CD14-positive monocyte (primary cell): ENCODE measurements at places on chromosomes 6 and 20.

DNA sequence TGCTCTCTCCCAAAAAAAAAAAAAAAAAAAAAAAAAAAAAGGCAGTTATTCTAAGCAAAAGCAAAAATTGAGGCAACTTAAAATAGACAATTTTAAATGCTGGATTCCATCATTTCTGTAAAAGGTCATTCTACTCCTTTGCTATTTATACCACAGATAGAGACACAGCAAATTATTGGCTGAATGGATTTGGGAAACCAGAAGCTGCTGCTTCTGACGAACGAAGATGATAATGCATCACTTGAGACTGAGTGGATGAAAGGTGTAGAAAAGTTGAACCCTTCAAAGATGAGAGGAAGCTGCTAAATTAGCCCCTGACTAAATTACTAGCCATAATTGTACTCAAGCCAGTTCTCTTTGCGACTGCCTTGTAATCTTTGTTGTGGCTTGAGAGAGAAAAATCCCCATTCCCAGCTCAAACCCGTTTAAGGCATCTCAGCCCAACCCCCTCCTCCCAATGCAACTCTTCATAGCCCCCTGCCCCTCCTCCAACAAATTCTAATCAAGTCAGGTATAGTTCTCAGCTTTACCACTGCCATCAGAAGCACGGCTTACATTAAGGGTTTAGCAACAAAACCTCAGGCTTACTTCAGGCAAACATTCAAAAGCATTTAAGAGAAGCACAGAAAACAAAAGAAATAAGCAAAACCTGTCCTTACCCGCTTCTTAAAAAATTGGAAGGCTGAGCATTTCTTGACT lies 1.0 kb downstream of the SGK1 start:
- no peak for DNase-seq

- no peak for DNase-seq
Measured at GRCh38 chr20:17882065-17882833, 86.3 kb downstream of the SNX5 start.

DNA sequence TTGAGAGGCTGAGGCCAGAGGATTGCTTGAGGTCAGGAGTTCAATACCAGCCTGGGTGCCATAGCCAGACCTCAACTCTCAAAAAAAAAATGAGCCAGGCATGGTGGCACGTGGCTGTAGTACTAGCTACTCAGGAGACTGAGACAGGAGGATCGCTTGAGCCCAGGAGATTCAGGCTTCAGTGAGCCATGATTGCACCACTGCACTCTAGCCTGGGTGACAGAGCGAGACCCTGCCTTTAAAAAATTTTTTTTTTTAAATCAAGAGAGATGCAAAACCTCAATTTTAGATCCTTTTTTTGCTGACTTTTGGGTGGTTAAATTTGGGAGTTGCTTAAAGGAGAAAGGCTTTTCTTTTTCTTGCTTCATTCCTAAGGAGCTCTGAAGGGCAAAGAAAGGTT lies 70.9 kb downstream of the DHX35 start:
- no peak for DNase-seq

- no peak for DNase-seq
Measured at GRCh38 chr6:120816794-120817193, 517.5 kb downstream of the TBC1D32 start.

- no peak for DNase-seq
Measured at GRCh38 chr20:51961964-51962761, 159.8 kb upstream of the SALL4 start.

DNA sequence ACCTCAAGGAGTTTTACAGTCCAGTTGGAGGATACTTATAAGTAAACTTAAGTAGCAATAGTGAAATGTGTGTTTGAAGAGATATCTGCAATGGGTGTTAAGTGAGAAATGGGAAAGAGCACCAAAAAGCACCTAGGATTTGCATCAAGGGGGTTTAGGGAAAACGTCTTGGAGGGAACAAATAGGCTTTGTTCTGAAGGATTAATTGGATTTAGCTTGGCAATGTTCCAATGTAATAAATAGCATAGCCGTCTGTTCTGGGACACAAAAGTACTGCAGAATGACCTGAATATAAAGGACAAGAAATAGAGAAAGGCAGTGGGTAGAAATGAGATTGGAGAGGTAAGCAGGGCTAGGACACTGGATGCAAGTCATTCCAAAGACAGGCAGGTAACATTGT lies 2.8 kb upstream of the MYO6 start:
- no peak for DNase-seq

DNA sequence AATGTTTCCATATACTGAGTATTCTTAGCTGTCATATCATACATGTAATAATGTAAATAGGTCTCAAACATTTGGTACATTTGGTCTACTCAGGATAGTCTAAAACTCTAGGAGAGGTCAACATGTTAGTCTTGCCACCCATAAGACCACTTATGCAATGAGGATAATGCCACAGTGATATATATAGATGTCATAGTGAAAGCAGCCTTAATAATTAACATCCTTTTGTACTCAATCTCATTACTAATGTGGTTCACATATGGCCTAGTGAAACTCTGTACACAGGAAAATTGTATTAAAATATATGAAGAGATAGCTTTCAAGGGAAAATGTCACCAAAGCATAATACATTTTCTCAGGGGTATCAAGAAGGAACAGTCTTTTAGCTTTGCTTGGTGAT lies 577.9 kb downstream of the TFAP2B start:
- no peak for DNase-seq

- no peak for DNase-seq
Measured at GRCh38 chr6:5550631-5551030, 289.3 kb downstream of the FARS2 start.

GRCh38 chr6:6560909-6561308 lies 27.6 kb upstream of the LY86 start:
- no peak for DNase-seq

- peak; percentile 94 for DNase-seq
Measured at GRCh38 chr20:45344168-45344860, 3.9 kb downstream of the SDC4 start.

- no peak for DNase-seq
Measured at GRCh38 chr6:157065366-157065765, 258.0 kb downstream of the TMEM242 start.

GRCh38 chr6:157019733-157020132 lies 242.6 kb downstream of the ARID1B start:
- DNase-seq: no peak

GRCh38 chr6:76043690-76044089 lies 28.8 kb downstream of the IMPG1 start:
- no peak for DNase-seq

- DNase-seq: no peak
Measured at GRCh38 chr6:149441740-149442139, 41.7 kb downstream of the SUMO4 start.

DNA sequence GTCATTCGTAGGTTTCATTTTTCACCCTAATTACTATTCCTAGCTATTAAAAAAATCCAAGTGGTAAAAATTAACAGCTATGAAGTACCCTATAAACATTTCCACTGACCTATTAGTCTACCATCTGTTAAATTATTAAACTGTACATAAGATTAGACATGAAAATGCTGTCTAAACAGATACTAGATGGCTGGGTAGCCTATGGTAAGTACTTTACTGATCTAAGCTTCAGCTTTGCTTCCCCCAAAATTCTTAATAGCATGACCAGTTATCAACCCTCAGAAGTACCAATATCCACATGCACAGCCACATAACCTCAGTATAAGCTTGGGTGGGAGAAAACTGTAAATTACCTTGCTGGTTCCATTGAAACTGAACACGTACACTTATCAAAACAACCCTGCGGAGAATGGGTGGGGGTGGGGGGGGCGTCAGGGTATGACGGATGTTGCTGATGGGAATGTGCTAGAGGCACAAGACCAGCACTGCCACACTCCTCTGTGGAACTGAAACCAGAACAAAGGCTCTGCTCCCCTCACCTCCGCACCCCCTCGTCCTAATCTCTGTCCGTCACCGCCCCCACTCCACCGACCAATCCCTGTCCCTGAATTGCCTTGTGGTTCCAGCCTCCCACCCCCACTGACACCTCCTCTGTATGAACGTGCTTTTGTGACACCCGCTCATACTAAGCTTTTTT lies 45.3 kb downstream of the B4GALT5 start:
- peak; percentile 45 for DNase-seq

GRCh38 chr6:158686791-158687381 lies 37.0 kb downstream of the SYTL3 start:
- peak; percentile 57 for DNase-seq

DNA sequence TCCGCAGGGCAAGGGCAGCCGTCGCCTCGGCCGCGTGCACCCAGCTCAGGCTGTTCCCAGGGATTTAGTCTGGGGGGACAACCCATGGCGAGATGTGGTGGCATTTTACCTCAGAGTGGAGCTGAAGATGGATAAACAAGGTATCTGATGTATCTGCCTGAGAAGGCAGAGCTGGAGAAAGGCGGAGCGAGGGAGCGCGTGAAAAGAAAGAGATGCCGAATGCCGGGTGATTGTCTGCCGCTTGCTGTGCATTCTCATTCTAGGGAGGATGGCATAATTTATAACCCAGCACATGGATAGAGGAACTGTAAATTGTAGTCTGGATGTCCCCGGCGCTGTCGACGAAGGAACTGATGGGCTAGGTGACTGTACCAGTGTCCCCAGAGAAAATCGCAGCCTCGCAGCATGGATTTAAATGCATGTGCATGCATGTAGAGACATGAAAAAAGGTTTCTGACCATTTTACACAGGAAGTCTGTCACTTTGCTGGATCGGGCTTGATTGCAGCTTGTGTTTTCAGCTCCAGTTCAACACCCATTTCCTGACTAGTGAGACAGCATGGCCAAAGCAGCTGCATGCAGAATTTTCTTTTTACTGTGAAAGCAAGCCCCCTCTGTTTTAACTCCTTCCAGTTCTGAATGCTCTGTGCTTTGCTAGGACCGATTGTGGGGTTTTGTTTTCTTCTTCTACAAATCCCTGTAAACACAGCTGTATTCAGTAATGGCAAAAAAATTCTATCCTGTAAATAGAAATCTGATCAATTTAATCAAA lies 149.7 kb downstream of the PRL start:
- DNase-seq: peak; percentile 12
